ENCODE measurements at places on chromosomes 5 and 9. TPM values are rescaled to one million over a fixed set of nuclear protein-coding genes. Genes with fewer than 3 reads are reported as not detected.

- H3K4me1 ChIP-seq = no peaks in the 10 kb centered on the region
- H3K4me3 ChIP-seq = no peak overlapping the region
- H3K27ac ChIP-seq = no peak overlapping the region
- no peaks in the 10 kb centered on the region for H3K36me3 ChIP-seq
- no peaks in the 10 kb centered on the region for H3K27me3 ChIP-seq
These were observed 195.3 kb upstream of the KLF9 start for GRCh38 chr9:70609542-70610286.

DNA sequence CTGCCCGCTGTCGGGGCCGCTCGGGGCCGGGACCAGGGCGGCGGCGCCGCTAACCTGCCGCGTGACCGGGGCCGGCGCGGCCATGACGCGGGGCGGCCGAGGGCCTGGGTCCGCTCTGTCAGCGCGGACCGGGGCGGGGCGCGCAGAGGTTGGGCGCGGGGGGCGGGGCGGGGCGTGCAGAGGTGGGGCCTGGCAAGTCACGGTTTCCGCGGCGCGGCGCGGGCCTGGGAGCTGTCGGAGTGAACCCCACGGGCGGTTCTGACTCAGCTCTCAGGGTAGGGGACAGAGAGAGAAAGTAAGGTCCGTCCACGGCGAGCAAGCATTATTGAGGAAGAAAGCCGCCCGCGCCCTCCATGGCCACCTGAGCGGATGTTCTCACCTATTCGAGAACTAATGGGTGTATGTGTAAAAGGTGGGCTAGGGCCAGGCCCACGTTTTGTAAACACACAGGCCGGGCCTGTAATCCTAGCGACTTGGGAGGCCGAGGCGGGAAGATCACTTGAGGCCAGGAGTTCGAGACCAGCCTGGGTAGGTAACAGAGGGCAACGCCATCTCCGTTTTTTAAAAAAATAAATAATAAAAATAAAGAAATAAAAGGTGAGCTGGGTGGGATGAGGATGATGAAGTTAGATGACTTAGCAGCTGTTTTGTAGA lies at the start of gene PRXL2C:
PRXL2C (minus strand) TSS at position 120 of the 654 bp plus-strand sequence; CDS start at position 84, 36 bp downstream.
- H3K4me1 ChIP-seq = peaks cover 5% of the 10 kb centered on the region
- H3K36me3 ChIP-seq = peaks cover 18% of the 10 kb centered on the region
- H3K4me3 ChIP-seq = peak within 1 kb of the TSS; percentile 70
- H3K27me3 ChIP-seq = no peaks in the 10 kb centered on the region
- peak within 1 kb of the TSS; percentile 76 for H3K27ac ChIP-seq

- no peak overlapping the region for H3K27ac ChIP-seq
- no peaks in the 10 kb centered on the region for H3K4me1 ChIP-seq
- DNase-seq = no peak
- H3K27me3 ChIP-seq = peaks cover 5% of the 10 kb centered on the region
These were observed 79.4 kb downstream of the ZNF366 start for GRCh38 chr5:72427488-72428437.

DNA sequence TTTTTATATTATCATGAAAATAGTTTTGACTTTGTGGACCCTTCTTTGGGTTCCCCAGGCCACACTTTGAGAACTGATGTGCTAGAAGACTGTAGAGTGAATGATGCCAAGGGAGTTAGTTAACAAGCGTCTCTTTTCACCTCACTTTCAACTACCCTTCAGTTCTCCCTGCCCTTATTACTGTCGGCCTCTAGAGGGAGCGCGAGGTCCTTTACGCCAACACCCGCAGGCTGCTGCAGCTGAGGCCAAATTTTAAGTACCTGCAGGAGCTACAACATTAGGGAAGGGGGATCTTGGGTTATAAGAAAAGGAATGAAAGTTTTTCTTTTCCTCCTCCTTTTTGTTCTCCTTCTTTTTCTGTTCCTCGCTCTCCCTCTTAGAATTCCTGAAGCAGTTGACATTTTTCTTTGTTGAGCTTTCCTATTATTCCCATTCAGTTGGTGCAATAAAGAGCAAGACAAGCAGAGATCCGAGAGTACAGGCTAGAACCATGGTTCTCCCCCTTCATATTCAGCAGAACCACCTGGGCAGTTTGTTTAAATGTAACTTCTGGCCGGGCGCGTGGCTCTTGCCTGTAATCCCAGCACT lies 84.0 kb downstream of the ZFAND5 start:
- H3K4me3 ChIP-seq = no peak overlapping the region
- H3K27me3 ChIP-seq = no peaks in the 10 kb centered on the region
- H3K4me1 ChIP-seq = no peaks in the 10 kb centered on the region
- peak; percentile 61 for DNase-seq
- H3K36me3 ChIP-seq = no peaks in the 10 kb centered on the region

Gene SMIM33
- not detected for total RNA-seq

Data from K562 (cell line).